ENCODE measurements at places on chromosomes 2 and 18. TPM values are rescaled to one million over a fixed set of nuclear protein-coding genes. Genes with fewer than 3 reads are reported as not detected.

GRCh38 chr2:114068438-114068837 is 178.5 kb downstream of the ACTR3 start:
- H3K4me3 ChIP-seq, result no peak overlapping the region
- H3K4me1 ChIP-seq, result no peaks in the 10 kb centered on the region
- peak; percentile 40 for DNase-seq
- no peaks in the 10 kb centered on the region for H3K27me3 ChIP-seq

- no peaks in the 10 kb centered on the region for H3K4me1 ChIP-seq
- DNase-seq, result no peak
- no peak overlapping the region for H3K4me3 ChIP-seq
These were observed 38.8 kb upstream of the CAVIN2 start for GRCh38 chr2:191885650-191886049.

DNA sequence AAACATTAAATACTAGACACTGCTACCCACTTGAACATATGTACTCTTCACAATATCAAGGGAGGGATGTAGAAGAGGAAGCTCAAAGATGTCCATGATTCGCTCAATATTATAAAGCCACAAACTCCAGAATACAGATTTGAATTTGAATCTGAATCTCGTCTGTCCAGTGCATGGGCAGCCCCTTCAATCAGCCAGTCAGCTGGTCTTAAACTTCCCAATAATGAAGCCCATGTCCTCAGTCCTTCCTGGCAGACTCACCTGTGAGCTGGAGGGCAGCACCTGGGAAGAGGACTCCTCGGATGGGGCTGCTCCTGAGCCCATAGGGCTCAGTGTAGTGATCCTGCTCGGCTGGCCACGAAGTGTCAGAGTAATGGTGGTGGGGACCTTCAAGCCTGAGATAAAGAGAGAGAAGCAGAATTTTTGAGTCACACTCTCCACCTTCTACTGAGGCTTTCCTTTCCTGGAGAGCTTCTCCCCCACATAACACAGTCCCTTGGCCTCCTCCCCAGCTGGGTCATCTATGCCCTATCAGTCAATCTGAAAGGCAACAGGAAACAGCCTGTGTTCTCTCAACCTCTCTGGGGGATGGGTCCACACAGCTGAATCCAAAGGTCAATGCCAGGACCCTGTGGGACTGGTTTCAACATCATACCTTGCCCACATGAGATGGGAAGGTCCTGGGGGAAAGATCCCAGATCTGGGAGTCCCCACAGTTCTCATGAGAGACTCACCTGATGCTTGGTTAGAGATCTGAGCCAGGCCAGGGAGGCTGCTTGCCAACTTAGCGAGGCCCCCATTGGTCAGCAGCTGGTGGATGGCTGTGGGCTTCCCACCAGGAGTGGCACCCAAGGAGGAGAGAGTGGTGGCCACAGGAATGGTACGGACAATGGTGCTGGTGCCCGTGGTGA is 36.5 kb downstream of the KANSL3 start:
- H3K27ac ChIP-seq, result no peak overlapping the region
- DNase-seq, result no peak
- no peak overlapping the region for H3K4me3 ChIP-seq
- H3K36me3 ChIP-seq, result peaks cover 53% of the 10 kb centered on the region

DNA sequence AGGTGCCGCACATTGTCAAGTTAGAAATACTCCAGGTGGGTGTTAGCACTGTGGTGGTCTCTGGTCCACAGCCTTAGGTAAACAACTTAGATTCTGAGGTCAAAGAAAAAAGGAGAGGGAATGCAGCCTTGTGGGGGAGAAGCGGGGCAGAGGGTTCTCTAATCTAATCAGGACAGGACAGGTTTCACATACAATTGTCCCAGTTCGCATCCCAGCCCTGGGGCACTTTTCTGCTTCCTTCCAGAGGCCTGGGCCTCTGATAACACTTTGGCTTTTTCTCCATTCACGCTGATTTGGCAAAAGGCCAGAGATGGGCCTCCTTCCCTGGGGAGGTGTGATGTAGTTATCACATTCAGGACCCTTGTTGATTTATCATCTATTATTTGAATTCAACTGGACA is 32.5 kb downstream of the SLC1A4 start:
- no peaks in the 10 kb centered on the region for H3K36me3 ChIP-seq
- H3K4me1 ChIP-seq, result no peaks in the 10 kb centered on the region
- H3K27ac ChIP-seq, result no peak overlapping the region
- DNase-seq, result no peak

STK25 gene
- total RNA-seq, result 141 TPM

AFF3 gene
- 90.9 TPM for total RNA-seq

DNA sequence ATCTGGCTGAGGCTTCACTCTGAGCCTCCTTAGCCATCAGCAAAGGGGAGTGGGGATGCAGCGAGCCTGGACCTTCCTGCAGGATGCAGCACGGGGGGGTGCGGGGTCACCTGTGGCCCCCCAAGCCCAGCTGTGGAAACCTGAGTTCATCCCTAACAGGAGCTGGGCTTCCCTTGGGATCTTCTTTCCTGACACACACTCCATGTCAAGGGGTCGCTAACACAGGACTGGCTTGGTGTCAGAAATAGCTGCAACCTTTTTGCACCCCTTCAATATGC is 174.7 kb downstream of the RTP5 start:
- H3K27me3 ChIP-seq, result peaks cover 7% of the 10 kb centered on the region
- no peaks in the 10 kb centered on the region for H3K36me3 ChIP-seq
- H3K4me1 ChIP-seq, result no peaks in the 10 kb centered on the region
- H3K27ac ChIP-seq, result no peak overlapping the region
- DNase-seq, result no peak

DNA sequence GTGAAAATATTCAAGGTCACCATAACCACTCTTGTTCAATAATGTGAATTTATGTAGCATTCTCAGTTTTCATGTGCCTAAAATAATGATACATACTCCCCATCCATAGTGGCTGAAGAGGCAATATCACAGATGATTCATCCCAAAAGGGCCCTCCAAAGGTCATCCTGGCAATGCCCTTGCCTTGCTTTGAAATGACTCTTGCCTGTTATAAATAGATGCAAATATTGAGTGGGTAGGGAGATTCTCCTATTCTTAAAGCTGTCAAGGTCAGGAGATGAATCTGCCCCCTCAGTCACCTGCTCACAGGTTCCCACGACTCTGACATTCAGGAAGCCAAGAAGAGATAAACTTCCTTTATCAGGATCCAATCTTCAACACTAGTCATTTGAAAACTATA is 490.5 kb downstream of the TNS1 start:
- no peak overlapping the region for H3K27ac ChIP-seq
- H3K4me3 ChIP-seq, result no peak overlapping the region
- H3K27me3 ChIP-seq, result no peaks in the 10 kb centered on the region
- peaks cover 4% of the 10 kb centered on the region for H3K4me1 ChIP-seq

- peak; percentile 47 for DNase-seq
- H3K27ac ChIP-seq, result no peak overlapping the region
- no peaks in the 10 kb centered on the region for H3K4me1 ChIP-seq
- H3K27me3 ChIP-seq, result no peaks in the 10 kb centered on the region
- no peaks in the 10 kb centered on the region for H3K36me3 ChIP-seq
- no peak overlapping the region for H3K4me3 ChIP-seq
These were observed 157.8 kb downstream of the SMAD2 start for GRCh38 chr18:47772374-47773248.

ARHGEF4 gene
- total RNA-seq, result 15.9 TPM

GRCh38 chr18:77084688-77085035 is 47.9 kb downstream of the MBP start:
- H3K27me3 ChIP-seq, result peaks cover 14% of the 10 kb centered on the region
- DNase-seq, result no peak

PLCL1 gene
- total RNA-seq, result 4.0 TPM

ITGA4 gene
- 71.0 TPM for total RNA-seq

- no peaks in the 10 kb centered on the region for H3K27me3 ChIP-seq
- no peaks in the 10 kb centered on the region for H3K36me3 ChIP-seq
- no peak overlapping the region for H3K27ac ChIP-seq
- H3K4me3 ChIP-seq, result no peak overlapping the region
- no peak for DNase-seq
- H3K4me1 ChIP-seq, result peaks cover 1% of the 10 kb centered on the region
These were observed 224.1 kb downstream of the MTX2 start for GRCh38 chr2:176493226-176493825.

- no peak overlapping the region for H3K4me3 ChIP-seq
- H3K27ac ChIP-seq, result peak overlapping the region; percentile 43
- H3K4me1 ChIP-seq, result peaks cover 20% of the 10 kb centered on the region
- H3K27me3 ChIP-seq, result no peaks in the 10 kb centered on the region
- H3K36me3 ChIP-seq, result no peaks in the 10 kb centered on the region
- DNase-seq, result peak; percentile 93
These were observed 273.5 kb downstream of the CDH20 start for GRCh38 chr18:61606759-61607158.

C1D gene
- 35.7 TPM for total RNA-seq

DNA sequence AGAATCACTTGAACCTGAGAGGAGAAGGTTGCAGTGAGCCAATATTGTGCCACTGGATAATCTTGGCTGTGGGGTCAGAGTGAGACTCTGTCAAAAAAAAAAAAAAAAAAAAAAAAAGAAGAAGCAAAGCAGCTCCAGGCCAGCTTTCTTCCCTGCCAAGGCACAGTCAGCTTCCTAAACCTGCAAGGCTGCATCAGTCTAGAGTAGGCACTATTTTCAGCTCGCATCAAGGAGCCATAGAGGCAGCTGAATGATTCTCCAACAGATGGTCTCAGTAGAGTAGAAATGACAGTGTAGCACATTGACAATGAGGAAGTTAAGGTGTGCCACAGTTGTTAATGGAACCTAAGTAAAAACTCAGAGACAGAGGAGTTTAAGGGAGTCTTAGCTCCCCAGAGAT is 35.6 kb downstream of the BMP10 start:
- H3K4me1 ChIP-seq, result peaks cover 15% of the 10 kb centered on the region
- peak overlapping the region; percentile 11 for H3K27ac ChIP-seq
- H3K36me3 ChIP-seq, result no peaks in the 10 kb centered on the region

- H3K4me1 ChIP-seq, result no peaks in the 10 kb centered on the region
- DNase-seq, result no peak
- no peak overlapping the region for H3K4me3 ChIP-seq
- H3K27ac ChIP-seq, result no peak overlapping the region
- H3K36me3 ChIP-seq, result peaks cover 3% of the 10 kb centered on the region
These were observed 45.5 kb downstream of the AOX1 start for GRCh38 chr2:200631287-200631686.

GRCh38 chr2:46963210-46963609 is 47.6 kb upstream of the MCFD2 start:
- no peak overlapping the region for H3K27ac ChIP-seq
- H3K36me3 ChIP-seq, result no peaks in the 10 kb centered on the region
- DNase-seq, result no peak

MIB1 gene
- 62.0 TPM for total RNA-seq

All from lung (tissue), 17 donors.